ENCODE measurements at places on chromosomes 4 and X.

DNA sequence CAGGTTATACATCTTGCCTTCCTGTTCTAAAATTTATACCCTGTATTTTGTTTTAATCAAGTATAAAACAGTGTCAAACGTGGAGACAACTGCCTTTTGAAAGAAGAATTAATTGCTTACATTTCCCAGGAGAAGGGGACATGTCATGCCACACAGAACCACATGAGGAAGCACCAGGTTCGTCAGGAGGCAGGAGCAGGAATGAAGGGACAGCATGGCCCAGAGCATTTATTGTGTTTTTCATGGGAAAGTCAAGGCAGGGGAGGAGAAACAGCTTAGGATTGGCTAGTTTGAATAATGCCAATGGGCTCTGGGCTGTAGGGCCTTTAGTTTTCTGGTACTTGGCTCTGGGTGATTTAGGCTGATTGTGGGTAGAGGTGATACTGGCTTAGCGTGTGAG, 203.7 kb downstream of the CFAP299 start:
- DNase-seq = no peak

DNA sequence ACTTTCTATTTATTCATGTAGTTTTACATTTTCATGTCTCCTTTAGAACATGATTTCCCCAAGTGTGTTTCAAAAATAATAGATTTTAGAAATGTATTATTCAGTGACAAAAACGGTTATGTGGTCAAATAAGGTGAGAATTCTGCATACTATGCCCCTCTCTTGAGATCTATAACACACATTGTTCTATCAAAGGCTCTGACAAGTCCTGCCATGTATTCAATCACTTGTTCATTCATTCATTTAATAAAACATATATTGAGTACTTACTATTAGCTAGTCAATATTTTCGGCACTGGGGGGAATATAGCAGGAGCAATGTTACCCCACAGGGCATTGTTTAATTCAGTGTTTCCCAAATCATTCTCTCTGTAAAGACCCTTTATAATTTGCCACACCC, 58.4 kb upstream of the FGF13 start:
- DNase-seq = no peak

DNA sequence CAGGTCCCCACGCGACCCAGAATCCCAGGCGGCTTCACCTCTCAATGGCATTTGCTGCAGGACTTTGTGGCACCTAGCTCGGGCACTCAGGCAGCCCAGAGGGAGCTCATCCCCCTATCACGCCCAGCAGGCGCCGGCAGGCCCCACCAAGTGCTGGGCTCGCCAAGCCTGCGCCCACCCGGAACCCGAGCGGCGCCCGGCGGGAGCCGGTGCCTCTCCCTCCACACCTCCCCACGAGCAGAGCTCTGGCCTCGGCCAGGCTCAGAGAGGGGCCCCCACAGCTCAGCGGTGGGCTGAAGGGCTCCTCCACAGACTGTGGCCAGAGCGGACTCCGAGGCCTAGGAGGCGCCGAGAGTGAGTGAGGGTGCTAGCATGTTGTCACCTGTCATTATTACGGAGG, 286.3 kb downstream of the PDHA2 start:
- DNase-seq = no peak

GRCh38 chr4:89733946-89734345, 103.0 kb downstream of the SNCA start:
- DNase-seq = no peak

- DNase-seq = no peak
These were observed 60.3 kb downstream of the DLG3 start for GRCh38 chrX:70504772-70505450.
